ENCODE measurements at places on chromosomes 11 and 22.

- peak; percentile 7 for DNase-seq
Observed at GRCh38 chr11:45045683-45046471, 95.2 kb upstream of the TP53I11 start.

GRCh38 chr11:108286370-108286769, 63.5 kb downstream of the ATM start:
- no peak for DNase-seq

DNA sequence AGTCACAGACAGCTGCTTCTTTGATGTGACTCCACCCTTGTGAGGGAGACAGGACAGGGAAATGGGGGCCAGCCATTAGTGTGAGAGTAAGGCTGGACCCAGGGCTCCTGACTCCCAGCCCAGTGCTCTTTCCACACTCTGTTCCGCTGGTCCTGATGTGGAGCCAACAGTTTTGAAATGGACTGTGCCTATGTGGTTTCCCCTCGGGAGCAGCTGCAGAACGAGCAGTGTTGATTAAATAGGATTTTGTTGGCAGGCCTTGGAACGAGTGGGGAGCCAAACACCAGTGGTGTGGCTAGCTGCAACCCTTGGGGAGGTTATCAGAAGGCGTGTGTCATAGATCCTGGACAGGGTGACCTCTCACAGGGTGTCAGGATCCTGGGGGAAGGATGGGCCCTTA, 66.5 kb upstream of the AMPD3 start:
- no peak for DNase-seq

DNA sequence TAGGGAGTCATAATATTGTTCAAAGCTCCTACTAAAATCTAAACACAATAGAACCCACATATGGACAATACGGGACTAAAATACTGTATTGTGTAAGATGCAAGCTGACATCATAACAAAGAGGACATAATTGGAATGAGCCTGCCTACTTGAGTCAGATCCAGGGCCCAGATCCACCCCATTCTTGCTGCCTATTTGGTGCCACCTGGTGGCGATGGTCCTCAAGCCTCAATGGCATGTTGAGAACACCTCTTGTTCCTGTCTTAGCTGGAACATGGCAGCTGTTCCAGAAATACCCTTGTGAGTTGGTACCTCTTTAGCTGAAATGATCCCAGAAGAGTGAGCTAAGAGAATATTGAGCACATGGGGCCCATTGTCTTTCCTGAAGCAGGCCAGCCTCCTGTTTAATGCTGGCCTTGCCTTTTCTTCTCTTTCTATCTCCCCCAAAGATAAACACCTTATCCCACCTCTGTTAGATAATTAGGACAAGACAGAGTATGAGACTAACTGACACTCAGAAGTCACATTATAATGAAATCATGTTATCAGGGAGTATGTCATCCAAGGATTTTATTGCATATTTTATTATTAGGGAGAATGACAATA, 680.9 kb upstream of the ANO5 start:
- DNase-seq: peak; percentile 57

GRCh38 chr11:20362481-20362880, 1.0 kb upstream of the HTATIP2 start:
- DNase-seq: no peak

DNA sequence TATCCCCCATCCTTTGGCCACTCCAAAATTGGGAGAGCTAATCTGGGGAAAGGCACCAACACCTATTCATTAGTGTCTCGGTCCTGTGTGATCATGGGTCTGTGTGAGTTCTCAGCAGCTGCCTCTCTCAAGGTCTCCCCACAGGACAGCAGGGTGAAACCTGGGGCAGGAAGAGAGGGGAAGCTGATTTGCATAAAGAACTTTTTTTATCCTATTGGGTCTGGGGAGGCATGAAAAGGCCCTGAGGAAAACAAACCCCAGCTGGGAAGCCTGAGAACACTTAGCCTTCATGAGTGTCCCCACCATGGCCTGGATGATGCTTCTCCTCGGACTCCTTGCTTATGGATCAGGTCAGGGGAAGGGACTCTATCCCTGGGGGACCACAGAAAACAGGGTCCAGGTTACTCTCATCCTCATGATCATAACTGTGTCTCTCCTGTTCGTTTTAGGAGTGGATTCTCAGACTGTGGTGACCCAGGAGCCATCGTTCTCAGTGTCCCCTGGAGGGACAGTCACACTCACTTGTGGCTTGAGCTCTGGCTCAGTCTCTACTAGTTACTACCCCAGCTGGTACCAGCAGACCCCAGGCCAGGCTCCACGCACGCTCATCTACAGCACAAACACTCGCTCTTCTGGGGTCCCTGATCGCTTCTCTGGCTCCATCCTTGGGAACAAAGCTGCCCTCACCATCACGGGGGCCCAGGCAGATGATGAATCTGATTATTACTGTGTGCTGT, 116.0 kb upstream of the TOP3B start:
- no peak for DNase-seq

DNA sequence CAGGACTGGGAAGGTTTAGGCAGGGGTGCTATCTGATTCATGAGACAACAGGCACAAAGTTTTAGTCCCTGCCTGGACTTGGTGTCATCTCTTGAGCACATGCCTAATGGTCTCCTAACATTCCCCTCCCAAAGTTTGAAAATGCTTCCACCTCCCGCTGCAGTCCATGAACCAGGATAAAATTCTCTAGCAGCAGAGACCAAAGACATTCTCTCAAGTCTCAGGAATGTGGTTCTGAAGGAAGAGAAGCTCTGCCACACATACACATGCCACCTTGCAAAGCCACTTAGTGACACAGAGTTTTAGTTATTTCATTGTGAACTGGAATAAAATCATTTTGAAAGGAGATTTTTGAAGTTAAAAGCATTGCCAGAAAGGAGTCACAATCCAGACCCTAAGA, 15.5 kb downstream of the OR51B6 start:
- no peak for DNase-seq

DNA sequence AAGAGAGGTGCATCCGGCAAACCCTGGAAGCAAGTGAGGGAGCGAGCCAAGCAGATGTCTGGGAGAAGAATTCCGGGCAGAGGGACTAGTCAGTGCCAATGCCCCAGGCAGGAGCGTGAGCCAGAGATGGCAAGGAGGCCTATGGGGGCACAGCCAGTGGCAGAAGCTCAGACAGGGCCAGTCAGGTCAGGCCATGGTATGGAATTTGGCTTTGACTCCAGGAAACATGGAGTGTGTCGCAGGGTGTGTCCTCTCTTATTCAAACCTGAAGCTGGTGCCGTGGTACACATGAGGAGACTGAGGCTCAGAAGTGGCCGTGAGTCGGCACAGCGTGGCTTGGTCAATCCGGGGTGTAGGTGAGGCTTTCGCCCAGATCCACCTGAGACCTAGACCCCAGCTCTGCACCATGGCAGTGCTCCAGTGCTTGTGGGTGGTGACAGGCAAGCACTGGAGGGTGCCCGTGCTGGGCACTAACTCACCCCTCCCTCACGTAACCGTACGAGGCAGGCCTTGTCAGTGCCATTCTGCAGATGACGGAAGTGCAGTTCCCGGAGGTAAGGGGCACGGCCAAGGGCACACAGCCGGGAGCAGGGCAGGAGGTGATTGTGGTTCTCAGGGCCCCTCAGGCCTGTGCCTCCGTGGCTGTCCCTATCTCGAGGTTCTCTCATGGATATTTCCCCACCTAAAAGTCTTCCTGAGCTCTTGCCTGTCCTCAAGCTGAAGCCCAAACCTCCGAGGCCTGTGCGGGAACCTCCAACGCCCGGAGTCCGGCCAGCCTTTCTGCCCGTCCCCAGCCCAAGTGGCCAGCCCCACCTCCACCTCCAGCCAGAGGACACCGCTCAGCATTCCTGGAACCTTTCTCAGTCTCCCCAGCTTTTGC, 10.6 kb upstream of the SPI1 start:
- DNase-seq: no peak

DNA sequence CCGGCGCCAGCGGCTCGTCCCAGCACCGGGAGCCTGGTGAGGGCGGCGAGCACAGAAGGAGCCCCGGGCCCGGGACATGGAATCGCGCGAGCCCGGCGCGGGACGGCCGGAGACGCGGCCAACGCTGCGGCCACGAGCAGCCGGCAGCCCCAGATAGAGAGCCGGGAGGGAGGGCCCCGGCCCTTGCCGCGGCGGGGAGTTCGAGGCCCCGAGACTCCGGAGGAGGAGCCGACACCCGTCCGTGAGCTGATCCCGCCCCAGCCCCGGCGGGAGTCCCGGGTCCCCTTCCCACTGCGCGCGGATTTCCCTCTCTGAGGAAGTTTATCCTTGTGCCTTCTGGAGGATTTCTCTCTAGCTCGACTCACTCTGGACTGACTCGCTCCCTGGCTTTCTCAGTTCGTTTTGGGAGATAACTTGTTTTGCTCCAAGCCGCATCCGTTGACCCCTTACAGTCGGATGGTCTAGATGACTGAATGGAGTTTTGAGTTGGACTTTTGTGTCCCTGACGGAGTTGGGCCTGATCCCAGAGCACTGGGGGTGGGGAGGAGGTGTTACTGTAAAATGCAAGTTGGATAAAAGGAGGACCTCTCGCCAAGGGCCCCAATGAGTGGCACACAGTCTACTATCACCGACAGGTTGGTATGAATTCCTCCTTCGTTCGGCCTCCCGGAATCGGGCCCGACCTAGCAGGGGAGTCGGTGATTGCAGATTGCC, 585 bp downstream of the ARHGEF12 start:
- peak; percentile 50 for DNase-seq

DNA sequence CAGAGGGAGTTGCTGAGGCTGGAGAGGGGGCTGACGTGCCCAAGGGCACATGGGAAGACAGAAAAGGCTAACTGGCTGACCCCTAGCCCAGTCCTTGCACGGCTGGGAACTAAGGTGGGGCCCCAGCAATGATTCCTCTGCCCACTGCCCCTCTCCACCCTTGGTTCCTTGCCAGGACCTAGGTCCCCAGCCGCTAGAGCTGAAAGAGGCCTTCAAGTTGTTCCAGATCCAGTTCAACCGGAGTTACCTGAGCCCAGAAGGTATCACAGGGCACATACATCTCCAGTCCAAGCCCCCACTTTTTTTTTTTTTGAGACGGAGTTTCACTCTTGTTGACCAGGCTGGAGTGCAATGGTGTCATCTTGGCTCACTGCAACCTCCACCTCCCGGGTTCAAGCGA, 390 bp downstream of the CTSW start:
- DNase-seq: no peak

DNA sequence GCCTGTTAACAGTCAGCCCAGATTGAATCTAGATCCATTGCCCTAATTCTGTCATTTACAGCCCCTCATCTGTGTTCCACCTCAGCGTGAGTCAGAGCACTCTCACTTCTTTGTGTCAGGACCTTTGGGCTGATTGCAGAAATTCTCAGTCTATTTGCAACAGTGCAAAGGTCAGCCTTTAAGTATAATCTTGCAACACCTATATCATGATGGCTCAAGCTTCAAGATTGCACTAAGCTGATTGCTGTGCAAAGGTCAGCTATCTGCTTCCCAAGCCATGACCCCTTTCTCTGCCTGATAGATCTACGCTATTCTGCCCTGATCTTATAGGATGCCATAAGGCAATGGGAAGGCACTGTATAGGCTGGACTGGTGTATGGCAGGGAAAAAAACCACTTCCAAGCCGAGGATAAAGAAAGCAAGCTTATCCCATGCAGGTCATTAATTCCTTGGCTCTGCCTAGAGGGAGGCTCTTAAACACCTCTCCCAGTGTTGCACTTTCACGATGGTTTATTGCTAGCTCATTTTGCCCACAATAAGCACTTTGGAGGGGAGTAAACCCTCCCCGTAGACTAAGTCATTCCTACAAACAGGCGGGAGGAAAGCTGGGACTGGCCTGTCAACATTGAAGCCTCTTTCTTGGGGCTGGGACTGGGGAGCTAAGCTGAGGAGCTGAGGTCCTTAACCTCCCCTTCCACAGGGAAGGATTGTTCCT, 100.6 kb downstream of the RRAS2 start:
- no peak for DNase-seq

DNA sequence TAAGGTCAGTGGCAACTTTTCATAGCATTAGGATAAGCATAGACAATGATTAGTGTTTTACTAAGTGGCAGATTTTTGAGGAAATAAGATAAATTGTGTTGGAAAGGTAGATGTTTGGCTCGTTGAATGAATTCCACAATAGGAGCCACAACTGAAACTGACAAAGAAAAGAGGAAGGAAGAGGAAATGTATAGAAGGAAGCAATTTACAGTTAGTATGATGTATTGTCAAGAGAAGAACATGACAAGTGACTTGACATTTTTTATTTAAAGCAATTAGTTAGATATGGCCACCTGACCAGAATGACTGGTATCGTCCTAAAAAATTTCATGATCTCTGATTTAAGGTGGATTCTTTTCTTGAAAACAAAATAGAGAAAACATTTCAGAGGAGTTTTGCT, 3.1 kb upstream of the RAG2 start:
- DNase-seq: no peak

All from stimulated activated CD4-positive, alpha-beta T cell treated with anti-CD3 and anti-CD28 coated beads, Interleukin-2, amount 100 ng/mL, for 24 hours (primary cell).